Activated CD4-positive, alpha-beta T cell treated with anti-CD3 and anti-CD28 coated beads for 1 hour (primary cell): ENCODE measurements at places on chromosomes 5 and 9.

DNA sequence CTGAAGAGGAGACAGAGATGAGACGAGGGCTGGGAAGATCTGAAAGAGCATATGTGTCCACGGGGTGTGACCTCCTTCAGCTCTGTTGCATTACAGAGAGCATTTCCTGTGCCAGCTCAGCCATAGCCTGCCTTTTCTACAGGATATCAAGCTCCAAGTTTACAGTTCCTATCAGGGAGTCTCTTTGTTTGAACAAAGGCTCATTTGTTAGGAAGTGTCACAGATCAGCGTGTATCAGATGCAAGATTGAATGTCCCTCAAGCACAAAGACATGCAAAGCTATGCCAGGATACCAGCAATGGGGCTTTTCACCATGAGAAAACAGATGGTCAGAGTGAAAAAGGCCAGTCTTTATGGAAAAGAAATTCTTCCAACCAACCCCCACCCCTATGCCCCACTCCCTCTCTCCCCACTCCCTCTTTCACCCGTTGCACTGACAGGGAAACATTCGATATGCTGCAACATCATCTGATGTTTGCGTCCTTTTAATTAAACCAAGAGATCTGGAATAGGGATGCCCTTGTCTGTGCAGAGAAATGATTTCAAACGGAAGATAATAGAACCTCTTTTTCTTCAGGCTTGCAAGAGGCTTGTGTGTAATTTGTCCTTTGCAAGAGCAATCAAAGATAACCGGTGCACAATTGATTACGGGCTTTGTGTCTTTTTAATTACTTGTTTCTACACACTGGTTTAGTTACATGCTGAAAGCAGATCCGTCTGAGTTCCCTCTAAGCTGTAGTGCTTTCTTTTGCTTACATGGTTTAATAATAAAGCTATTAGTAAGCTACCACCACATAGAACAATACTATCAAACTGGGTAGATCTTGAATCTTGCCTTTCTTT lies 263.1 kb upstream of the RGMB start:
- DNase-seq = no peak

DNA sequence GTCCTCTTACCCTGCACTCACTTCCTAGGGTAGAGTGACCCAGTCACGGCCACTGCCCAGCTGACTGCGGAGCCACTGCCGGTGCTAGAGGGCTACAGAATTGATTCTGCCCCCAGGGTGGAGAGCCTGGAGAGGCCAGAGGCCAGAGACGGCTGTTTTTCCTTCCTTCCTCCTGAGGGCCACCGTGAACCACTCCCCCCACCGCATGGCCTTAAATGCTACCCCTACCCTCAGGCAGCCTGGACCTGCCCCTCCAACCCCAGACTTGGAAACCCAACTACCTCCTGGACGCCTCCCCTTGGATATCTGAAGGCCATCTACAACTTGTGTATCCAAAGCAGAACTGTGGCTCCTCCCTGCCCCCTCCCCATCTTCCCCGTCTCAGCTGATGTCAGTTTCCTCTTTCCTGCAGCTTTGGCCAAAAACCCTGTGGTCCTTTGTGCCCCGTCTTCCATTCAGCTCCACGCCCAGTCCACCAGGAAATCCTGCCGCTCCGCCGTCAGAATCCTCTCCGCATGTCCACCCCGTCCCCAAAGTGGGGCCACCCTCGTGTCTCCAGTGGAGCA lies 16.3 kb downstream of the SH2D3C start:
- DNase-seq = no peak

DNA sequence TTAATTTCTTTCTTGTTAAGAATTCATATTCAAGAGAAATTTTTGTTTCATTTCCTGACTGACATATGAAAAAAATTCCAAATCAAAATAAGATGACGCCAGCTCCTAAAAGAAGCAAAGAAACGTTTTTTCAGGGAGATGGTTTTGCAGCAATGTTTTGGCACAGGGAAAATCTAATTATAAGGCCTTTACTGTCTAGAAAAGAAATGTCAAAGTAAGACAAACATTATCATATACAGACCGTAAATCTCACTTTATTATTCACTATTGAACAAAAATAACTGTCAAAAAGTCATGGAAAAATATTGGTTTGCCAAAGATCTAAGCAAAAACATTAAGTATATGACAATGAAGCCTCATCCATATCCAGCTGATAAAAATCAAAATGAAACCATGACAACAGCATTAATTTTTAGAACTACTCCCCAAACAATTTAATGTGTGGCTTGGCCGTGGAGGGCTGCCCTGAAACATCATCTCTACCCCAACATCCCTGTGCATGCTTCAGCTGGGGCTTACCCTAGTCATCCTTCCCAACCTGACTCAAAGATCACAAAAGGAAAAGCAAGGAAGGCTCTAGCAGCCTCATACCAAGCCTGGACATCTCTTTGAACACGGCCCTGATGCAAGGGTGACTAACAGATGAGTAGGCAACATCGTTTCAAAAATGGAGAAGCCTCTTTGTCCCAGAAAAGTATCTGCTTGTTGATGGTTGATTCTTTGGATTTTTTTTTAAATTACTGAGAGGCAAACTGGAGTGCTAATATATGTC lies 95.6 kb downstream of the ARSB start:
- DNase-seq = no peak

- DNase-seq = no peak
These were observed 341.4 kb downstream of the ARHGEF28 start for GRCh38 chr5:73967347-73967746.

- DNase-seq = no peak
These were observed 190.4 kb downstream of the DRD1 start for GRCh38 chr5:175253597-175253996.

GRCh38 chr9:124792257-124793014 lies 15.5 kb downstream of the OLFML2A start:
- DNase-seq = no peak

- DNase-seq = no peak
These were observed 561.3 kb downstream of the PSAT1 start for GRCh38 chr9:78858266-78858665.
